ENCODE measurements at places on chromosomes 4 and X.

- no peak for DNase-seq
These were observed 227.0 kb downstream of the MAGEB17 start for GRCh38 chrX:16394290-16394689.

DNA sequence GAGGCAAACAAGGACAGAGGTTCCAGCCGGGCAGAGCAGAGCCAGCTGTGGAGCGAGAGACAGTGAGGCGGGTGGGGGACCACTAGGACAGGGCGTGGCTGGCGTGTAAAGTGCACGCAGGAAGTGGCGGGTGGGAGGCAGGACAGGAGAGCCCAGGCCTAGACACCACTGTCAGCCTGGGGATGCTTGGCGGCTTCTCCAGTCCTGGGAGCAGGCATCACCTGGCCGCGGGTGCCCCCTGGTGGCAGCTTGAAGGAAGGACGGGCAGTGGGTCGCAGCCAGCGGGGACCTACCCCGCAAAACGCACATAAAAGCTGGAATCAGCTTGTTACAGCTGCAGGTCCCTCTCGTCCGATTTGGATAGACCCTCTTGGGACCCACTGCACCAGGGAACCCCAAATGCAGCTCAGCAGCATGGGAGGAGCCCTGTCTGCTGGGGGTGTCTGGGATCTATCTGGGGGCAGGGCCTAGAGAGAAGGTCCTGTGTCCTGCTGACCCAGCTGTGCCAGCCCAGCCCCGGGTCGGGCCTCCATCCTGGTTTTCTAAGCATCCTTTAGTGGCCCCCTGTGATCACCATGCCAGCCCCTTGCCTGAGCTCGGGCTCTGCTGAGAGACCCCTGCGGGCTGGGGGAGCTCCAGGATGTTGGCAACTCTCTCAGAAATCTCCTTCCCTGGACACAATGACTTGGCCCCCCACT is 57.7 kb downstream of the WFS1 start:
- peak; percentile 73 for DNase-seq

DNA sequence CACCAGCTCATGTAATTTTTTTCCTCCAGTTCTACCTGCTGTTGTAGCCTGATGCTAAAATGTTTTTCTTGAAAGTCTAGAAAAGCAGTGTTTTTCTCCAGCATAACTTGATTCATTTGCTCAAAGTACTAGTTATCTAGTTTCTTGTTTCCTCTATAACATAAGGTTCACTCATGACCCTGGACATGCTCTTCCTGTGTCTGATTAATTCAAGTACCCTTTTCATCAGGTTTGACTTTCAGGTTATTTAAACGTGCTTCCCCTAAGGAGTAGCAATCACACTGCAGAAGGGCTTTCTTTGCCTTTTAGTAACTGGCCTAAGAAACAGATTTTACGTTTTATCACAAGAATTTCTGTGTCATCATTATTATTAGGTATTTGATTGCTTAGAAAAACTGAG is 66.8 kb upstream of the EGFL6 start:
- no peak for DNase-seq

- DNase-seq = no peak
These were observed 323.9 kb upstream of the CXXC4 start for GRCh38 chr4:104818579-104818978.

DNA sequence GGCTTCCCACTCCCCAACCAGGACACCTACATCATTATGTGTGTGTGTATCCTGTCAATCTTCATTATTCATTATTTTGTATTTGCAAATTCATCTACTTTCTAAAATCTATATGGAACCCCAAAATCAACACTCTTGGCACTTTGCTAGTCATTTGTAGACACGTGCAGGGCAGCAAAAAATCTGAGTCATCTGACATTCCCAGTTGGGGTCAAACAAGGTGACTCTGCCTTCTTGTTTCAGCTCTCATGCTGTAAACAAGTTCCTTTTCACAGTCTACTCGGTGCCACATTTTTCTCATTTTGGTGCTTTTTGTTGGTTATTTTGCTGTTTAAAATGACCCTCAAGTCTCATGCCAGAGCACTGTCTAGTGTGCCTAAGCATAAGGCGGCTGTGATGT is 5.9 kb downstream of the MRFAP1L1 start:
- no peak for DNase-seq

GRCh38 chrX:138930583-138930945 is 219.0 kb upstream of the FGF13 start:
- no peak for DNase-seq

GRCh38 chr4:70722199-70722791 is 531 bp downstream of the RUFY3 start:
- DNase-seq = no peak

GRCh38 chr4:169110633-169111032 is 100.6 kb upstream of the CBR4 start:
- DNase-seq = no peak

All from GM18507 (cell line).